ENCODE measurements at places on chromosomes 16 and 17.

GRCh38 chr17:2482218-2482617 lies 29.5 kb downstream of the METTL16 start:
- no peak for DNase-seq

- DNase-seq, result no peak
Observed at GRCh38 chr16:31695667-31696066, 168.0 kb downstream of the AHSP start.

GRCh38 chr17:76635659-76636360 lies 7.7 kb downstream of the ST6GALNAC1 start:
- no peak for DNase-seq

DNA sequence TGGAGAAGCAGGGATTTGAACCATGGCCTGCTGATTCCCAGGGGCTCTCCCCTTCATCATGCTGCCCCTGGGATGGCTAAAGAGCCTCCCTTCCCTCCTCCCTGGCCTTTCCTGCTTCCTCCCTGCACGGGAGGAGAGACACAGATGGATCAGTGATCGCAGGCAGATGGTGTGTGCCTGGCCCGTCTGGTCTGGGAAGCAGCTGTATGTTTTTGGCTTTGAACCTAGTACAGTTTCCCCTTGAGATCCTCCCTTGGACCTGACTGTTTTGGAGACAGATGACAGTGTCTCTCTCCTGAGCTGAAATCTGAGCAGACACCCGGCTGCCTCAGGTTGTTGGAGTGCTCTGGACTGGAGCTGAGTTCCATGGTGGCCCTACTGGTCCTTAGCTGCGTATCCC lies 29.0 kb upstream of the ATP2C2 start:
- DNase-seq, result no peak

- no peak for DNase-seq
Observed at GRCh38 chr17:45287526-45288500, 25.9 kb upstream of the SPATA32 start.

DNA sequence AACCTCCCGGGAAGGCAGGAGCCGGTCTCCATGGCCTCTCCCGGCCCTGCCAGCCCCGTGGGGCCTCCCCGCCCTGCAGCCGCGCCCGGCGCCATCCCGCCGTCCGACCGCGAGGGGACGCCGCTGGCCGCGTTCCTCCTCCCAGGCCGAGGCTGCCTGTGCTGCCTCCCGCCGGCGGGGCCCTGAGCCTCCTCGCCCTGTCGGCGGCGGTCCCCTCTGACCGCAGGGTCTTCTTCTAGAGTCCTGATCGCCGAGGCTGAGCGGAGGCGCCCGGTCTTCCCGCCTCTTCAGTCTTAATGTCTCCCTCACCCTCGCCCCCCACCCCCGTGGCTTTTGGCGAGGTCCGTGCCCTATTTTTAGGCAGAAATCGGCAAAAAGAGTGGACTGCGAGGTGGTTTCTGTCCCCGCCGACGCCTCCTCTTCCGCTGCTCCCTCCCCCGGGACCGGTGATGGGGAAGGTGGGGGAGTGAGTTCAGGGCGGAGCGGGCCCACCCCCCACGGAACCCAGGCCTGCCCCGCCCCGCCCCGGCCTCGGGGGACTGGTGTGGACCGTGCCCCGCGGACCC lies 794 bp upstream of the CPNE7 start:
- DNase-seq, result no peak

DNA sequence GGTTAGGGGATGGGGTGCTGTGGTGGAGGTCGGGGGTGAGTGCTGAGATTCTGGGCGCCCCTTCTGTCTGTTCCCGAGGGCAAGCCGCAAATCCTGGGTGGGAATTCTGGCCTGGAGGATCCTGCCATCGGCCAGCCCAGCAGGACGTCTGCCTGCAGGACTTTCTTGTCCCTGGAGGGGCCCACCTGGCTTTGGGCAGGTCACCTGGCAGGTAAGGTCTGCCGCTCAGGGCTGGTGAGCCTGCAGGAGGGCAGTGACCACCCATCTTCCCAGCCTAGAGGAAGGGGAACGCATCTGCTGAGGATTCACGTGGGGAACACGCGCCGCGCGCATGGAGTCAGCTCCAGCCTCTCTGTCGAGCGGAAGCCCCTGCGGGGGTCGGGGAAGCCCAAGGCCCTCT lies 5.4 kb downstream of the RNF222 start:
- no peak for DNase-seq

- no peak for DNase-seq
Observed at GRCh38 chr17:27993161-27993695, 49.2 kb upstream of the NLK start.

DNA sequence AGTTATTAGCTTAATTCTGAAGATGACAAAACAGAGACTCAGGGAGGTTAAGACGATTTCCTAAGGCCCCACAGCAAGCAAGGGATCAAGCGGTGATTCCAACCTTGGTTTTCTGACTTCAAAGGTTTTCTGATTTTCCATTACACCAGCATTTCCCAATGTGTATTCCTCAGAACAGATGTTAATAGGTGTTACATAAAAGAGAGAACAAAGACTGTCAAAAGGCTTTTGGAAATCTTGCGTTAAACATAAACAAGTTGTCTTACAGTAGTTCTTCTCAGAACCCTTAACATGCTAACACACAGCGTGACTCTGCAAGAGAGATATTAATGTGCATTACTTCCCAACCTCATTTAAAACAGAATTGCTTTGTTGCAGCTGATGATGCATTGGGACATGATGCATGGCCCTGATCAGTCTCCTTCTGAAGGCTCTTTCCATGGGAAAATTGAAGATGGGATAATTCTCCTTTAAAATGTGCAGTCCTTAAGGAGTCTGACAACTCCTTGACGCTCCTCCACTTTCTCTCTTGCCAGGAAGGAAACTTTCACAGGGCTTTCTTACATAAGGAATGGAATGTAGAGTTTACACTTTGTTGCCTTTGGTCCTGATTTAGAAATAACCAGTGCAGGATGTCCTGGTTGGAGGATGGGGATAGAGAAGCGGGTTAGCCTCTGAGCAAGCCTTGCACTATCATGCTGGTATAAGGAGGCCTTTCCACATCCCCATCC lies 21.5 kb upstream of the MMD start:
- no peak for DNase-seq

DNA sequence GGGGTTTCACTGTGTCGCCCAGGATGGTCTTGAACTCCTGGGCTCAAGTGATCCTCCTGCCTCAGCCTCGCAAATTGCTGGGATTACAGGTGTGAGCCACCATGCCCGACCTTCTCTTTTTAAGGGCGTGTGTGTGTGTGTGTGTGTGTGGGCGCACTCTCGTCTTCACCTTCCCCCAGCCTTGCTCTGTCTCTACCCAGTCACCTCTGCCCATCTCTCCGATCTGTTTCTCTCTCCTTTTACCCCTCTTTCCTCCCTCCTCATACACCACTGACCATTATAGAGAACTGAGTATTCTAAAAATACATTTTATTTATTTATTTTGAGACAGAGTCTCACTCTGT lies 3.9 kb downstream of the STH start:
- DNase-seq, result no peak

DNA sequence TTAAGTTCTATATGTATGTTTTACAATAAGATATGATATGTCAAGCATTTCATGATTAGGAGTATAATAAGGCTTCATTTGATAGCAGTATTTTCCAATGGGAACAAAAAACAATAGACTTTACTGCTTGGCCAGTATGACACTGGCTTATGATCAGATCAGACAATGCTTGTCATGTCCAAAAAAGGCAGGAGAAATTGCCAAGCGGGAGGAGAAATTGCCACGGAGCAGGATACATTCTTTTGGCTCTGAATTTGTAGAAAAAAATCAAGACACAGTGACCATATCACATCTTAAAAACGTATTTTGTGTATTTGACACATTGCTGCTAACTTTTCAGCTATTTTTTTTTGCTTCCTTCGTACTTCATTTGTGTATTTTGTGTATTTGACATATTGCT lies 404.1 kb downstream of the CNTNAP4 start:
- no peak for DNase-seq

- DNase-seq, result no peak
Observed at GRCh38 chr17:49899191-49899485, 51.3 kb upstream of the TAC4 start.

DNA sequence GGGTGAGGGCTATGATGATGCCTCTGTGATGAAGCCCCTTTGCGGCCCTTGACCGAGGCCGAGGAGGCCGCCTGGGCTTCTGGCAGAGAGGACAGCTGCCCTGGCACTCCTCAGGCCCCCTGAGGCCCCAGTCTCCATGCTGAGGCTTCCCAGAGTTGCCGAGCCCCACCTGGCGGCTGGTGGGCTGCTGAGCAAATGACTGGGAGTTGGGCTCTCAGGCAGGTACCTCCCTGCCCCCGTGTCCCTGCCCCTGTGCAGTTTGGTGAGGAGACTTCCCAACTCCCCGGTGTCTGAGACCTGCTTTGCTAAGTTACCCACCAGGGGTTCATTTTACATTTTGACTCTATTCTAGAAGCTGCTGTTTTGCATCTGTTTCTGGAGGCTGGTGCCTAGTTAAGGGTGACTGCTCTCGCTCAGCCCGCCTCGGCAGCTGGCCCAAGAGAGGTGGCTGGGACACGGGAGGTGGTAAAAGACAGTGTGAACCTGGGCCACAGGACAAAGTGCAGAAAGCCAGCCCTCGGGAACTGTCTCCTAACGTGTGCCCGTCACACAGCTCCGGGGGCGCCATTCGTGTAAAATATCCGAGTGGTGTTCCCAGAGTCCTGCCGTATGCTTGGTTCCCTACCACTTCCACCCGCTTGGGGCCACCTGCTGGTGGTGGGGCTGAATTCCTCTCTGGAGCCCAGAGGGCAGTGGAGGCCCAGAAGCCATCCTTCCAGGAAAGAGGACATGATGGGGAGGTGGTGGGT lies 134.5 kb downstream of the RAB11FIP4 start:
- DNase-seq, result no peak

GRCh38 chr16:81956213-81956948 lies 54.9 kb downstream of the SDR42E1 start:
- DNase-seq, result no peak

DNA sequence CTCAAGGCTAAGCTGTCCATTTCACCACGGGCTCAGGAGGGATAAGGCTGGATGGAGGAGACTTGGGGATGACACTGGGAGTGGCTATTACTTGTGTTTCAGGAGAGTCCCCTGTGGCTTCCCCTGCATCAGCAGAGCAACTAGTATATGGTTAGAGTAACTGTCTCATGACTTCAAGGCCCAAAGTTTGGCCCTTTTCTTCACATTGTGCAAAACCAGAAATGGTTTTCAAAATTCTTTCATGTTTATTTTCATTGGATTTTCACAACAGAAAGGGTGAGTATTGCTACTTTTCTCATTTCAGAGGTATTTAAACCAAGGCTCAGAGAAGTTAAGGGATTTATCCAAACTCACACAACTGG lies 18.1 kb upstream of the TAC4 start:
- no peak for DNase-seq

- DNase-seq, result no peak
Observed at GRCh38 chr17:45666046-45666600, 118.0 kb upstream of the CRHR1 start.

DNA sequence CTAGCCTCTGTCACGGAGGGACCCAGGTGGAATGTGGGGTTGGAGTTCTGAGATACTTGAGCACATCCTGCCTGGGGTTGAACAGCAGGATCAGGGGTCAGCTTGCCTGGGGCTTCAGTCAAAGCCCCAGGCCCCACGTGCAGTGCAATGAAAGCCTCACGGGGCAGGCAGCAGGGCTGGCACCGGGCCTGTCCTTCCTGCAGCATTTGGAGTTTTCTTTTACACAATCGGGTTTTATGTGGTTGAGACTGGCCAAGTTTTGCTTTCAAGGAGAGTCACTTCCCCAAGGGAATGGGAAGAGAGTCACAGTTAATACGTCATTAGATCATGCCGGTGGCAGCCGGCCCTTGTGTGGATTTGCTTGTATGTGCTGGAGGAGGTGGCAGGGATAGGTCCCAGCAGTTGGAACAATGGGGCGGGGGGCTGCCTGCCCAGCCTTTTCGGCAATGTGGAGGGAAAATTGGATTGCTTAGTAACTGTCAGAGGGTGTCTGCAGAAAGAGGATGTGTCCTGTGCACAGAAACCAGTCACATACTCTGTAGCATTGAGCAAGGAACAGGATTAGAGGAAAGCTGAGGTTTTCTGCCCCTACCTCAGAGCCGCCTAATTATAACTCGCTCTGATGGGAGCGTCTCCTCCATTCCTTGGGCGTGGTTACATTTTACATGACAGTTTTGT lies 4.5 kb downstream of the RMI2 start:
- DNase-seq, result peak; percentile 60

DNA sequence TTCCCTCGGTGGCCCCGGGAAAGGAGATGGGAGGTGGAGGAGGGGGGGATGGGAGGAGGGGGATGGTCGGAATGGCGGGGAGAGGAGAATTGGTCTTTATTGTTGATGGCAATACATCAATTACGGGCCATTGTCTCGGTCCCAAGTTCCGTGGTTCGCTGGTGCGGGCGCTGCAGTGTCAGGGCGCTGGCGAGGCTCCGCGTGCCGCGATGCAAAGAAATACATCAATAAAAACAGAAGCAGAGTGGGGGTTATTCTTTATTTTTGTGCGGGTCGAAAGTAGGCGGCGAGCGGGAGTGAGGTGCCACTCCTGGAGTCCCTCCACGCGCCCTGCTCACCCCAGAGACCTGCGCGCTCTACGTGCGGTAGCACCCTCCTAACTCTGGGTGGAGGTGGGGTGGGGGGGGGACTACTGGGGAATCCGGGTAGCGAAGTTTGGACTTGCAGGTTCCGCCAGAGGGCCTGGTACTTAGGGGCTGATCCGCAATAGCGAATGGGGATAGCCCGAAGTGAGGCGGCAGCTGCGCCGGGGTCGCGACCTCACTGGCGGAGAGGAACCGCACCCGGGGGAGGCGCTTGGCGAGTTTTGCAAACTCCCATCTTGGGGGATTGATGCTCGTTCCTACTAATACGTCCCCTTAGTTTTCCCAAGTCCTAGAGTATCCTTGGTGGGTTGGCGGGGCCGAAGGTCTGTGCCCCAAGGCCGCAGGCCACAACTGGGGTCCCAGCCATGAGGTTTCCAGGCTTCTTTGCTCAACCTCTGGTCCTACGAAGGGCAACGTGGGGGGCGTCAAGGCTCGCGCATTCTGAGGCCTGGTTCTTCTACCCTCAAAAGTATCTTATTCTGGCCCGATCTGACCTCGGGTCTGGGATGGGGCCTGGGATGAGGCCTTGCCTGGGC lies 3.5 kb upstream of the SALL1 start:
- no peak for DNase-seq

- DNase-seq, result no peak
Observed at GRCh38 chr17:76264425-76264754, 758 bp upstream of the UBALD2 start.

DNA sequence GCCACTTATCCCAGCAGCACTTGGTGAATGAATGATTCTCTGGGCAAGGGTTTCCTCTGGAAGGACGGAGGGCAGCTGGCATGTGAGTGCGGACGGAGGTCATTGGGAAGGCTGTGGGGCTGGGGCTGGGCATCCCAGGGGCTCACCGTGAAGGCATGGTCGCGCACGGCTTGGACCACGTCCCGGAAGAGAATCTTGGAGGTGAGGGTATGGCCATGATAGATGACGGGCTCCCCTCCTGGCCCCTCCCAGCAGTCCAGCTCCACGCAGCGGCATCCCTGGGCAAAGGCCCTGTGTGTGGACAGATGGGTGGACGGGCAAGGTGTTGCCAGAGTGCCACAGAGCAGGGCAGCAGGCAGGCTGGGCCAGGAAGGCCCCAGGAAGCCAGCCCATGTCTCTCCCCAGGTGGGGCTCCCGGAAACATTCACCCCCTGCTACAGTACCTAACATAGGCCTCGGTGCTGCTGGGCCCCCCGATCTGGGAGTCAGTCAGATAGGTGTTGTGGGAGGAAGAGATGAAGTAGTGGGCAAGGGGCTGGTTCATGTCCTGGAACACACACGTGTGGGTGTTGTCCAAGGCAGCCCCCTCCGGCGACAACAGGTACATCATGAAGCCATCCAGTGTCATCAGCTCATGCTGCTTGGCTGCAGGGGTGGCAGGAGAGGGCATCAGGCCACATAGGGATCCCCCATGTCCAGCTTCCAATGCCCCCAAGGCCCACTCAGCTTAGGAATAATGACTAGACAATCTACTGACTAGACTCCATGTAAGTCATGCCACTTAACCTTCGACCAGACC lies 14.3 kb downstream of the PLCD3 start:
- no peak for DNase-seq

All from heart left ventricle (tissue), 16 donors.